ENCODE measurements at places on chromosomes 5 and 9. TPM values are rescaled to one million over a fixed set of nuclear protein-coding genes. Genes with fewer than 3 reads are reported as not detected.

NRARP gene
- total RNA-seq, result 1.8 TPM

CCL27 gene
- not detected for total RNA-seq

MYOZ3 gene
- 0.26 TPM for total RNA-seq

PCDHB12 gene
- 0.08 TPM for total RNA-seq

RORB gene
- 3.1 TPM for total RNA-seq

Measured in epithelial cell of alveolus of lung (primary cell).